Left lobe of liver (tissue), 2 donors: ENCODE measurements at places on chromosomes 2 and 18.
A peak's percentile ranks its signal among the peaks of the same experiment; 100 is the strongest.

- DNase-seq, result no peak
Measured at GRCh38 chr2:68225119-68225632, 27.2 kb downstream of the PPP3R1 start.

DNA sequence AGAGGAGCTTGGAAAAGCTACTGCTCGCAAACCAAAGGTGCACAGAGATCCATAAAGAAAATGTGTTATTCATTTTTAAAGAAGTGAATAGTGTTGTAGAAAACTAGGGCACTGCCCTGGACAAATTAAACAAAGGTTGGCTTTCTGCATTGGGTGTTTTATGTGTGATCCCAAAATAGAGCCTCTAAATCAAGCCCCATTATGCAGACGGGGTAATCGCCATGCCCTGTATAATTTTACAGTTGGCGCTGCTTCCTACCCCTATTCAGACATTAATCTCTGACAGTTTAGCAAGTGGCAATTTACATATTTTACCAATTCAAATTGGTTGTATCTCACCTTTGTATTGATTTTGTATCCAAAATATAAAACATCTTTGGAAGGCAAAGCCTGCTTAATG is 109.1 kb downstream of the PID1 start:
- no peak for DNase-seq

DNA sequence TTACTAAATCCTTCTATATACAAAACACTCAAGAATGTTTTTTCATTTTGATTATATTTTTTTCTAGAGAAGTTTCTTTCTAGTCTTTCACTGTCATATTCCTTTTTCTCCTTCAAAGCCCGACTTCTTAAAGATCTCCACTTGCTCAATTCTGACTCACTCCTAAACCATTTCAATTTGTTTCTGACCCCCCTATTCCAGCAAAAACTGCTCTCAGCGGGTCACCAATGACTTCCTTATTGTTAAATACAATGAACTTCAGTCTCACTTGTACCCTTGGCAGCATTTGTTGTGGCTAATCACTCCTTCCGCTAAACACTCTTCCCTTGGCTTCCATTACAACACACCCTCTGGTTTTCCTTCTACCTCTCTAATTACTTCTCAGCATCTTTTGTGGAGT is 111.1 kb upstream of the RBBP8 start:
- no peak for DNase-seq

DNA sequence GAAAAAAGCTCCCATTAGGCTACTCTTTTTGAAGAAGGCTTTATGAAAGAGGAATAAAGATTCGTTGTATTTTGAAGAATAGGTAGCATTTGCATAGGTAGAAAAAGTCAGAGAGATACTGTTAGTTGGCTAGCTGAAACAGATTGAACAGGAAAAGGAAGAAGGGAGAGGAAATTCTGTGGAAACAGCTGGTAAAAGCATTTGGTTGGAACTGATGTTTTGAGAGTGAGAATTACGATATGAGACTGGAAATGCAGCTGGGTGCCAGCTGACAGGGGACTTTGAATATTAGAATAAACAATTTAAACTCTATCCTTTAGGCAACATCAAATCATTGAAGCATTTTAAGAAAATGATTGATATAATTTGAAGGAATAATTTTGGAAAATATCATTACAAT is 96.7 kb upstream of the CNTNAP5 start:
- no peak for DNase-seq

DNA sequence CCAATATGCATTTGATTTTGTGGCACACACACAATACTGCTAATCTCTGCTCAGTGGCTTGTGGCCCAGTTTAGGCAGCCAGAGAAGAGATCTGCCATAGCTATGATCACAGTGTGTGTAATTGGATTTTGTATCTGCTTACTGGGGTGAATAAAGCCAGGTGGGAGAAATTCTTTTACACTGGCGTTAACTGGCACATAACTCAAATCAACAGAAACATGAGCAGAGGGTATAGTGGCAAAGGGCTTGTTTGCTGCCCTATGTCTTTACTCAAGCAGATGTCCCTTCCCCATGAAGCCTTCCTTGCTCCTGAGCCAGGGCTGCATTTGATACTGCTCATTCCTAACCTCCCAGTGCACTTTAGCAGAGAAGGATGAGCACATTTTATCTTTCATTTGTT is 28.5 kb downstream of the STON1 start:
- peak; percentile 8 for DNase-seq
